DMS53 (cell line): ENCODE measurements at places on chromosomes 13 and 19.

DNA sequence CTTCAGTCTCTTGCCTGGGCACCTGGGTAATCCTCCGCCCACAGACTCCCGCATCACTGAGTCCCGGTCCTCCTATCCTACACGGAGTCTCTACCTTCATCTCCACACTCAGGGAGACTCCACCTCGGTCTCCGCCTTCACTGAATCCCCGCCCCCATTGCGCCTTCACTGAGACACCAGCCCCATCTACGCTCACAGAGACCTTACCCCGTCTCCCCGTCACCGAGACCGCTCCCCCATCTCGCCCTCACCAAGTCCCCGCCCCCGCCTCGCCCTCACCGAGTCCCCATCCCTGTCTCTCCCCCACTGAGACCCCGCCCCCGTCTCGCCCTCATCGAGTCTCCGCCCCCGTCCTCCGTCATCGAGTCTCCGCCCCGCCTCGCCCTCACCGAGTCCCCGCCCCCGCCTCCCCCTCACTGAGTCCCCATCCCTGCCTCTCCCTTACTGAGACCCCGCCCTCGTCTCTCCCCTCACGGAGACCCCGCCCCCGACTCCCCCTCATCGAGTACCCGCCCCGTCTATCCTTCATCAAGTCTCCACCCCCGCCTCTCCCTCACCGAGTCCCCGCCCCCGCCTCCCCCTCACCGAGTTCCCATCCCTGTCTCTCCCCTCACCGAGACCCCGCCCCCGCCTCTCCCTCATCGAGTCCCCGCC is 23.1 kb upstream of the ZNF846 start:
- DNase-seq, result peak; percentile 95

DNA sequence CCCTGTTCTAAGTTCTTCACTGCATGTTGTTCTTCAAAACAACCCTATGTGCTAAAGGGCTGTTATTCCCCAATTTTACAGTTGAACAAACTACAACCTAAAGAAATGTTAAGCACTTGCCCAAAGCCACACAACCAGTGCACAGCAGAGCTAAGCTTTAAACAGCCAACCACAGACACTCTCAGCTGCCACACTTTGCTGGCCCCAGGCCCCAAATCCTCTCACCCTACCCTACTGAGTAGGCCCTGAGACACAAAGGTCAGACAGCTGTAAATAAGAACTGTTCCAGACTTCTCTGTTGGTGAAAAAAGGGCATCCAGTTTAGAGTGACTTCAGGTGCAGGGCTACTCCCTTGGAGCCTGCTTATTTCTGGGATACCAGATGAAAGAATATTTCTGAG is 30.0 kb downstream of the GRIK5 start:
- no peak for DNase-seq

DNA sequence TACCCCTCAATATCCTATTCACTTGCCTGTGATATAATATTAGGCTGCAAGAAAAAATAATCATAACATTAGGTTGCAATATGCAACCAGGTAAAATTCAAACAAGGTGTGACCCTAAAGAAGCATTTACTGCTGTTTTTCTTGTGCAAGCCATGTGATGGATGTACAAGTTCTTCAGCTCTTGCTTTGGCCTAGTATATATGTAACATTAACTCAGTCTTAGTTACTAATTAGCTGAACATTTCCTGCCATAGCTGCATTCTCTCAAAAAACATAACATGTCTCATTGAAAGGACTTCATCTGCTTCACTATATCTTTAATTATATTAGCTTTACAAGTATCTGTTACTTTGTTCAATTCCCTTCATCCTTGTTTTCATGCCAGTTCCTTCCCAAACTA is 406.8 kb upstream of the HTR2A start:
- DNase-seq, result no peak

DNA sequence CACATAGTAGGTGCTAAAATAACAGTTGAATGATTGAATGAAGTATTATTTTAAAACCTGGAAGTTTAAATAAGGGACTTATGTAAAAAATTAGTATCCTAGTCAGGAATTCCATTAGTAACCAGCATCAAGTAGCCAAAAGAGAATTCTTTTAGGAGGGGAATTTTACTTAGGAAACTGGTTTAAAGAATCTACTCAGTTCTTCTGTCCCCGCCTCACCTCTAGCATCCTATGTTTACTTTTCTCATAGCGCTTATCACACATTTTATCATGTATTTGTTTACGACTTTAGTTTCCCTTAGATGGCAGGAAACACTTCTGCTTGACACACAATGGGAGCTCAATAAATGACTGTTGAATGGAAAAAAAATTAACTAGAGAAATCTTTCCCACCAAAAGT is 229.0 kb downstream of the KLF5 start:
- DNase-seq, result no peak

GRCh38 chr13:19927117-19927748 is 31.3 kb upstream of the ZMYM2 start:
- peak; percentile 68 for DNase-seq

DNA sequence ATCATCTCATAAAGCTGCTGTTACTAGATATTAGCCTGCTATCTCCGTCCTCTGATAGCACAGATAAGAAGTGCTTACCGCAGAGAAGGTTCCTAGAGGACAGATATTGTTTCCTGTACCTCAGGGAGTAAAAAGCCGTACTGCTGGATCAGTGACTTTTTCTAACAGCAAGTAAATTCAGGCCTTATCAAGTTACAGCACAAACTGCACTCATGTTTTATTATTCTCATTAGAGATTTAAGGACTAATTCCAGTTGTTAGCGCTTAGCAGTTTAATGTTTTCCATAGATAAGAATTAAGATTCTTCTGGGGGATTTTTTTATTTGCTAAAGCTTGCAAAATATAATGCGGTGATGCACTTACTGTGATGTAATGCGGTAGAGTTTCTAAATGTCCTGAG is 119.0 kb upstream of the OBI1 start:
- DNase-seq, result no peak

GRCh38 chr13:34030782-34031181 is 212.8 kb downstream of the RFC3 start:
- DNase-seq, result no peak

DNA sequence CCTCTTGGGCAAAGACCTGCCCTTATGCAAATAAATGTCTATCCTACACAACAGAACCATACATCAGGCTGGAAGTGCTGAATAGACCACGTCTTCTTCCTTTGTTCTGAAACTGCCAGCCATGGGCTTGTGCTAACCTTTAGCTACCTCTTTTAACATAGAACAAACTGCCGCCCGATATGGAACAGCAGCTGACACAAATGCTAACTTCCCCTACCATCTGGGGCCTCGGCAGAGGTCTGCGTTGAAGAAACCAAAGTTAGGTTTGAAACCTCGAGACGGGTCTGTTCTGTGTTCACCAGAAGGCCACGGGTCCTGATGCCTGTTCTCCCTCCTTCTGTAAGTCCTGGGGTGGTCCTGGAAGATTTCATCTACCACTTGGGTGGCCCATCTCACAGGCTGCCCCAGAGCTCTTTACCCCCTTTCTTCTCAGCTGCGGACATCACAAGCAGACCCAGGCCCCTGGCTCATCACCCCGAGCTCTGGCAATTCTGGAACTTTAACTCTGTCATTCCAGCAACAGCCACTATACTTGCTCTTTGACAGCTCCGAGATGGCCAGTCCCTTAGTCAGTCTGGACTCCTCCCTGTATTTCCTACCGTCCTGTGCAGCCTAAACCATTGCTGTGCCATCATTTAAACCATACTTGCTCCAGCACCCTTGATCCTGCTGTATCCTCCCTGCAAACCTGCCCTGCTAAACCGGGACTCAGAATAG is 146.7 kb downstream of the USP12 start:
- no peak for DNase-seq

- DNase-seq, result peak; percentile 85
These were observed 3.8 kb downstream of the PDE4A start for GRCh38 chr19:10424011-10424637.

- DNase-seq, result no peak
These were observed 50.3 kb downstream of the RAP2A start for GRCh38 chr13:97484301-97484700.

GRCh38 chr13:33369073-33369472 is 83.5 kb upstream of the STARD13 start:
- no peak for DNase-seq

DNA sequence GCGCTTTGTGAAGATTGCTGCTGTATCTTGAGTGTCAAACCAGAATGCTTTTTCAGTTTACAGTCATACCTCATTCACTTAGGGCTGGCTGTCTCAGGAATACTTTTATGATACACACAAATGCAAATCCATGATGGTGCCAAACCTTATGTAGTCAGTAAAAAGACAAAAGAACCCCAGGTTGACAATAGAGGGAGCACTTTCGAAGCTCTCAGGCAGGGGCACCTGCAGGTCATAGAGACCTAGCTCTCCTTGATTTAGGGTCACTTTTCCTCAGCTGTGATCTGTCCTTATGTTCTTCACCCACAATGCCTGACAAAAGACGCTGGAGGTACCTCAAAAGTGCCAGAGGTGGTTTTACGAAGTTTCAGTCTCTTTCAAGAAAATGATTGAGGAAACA is 172.2 kb downstream of the DNAJC15 start:
- DNase-seq, result peak; percentile 2

GRCh38 chr13:106212386-106213010 is 323.0 kb downstream of the EFNB2 start:
- DNase-seq, result no peak

GRCh38 chr19:17076543-17076991 is 990 bp downstream of the MYO9B start:
- no peak for DNase-seq

GRCh38 chr13:112324116-112324515 is 52.0 kb upstream of the SPACA7 start:
- DNase-seq, result no peak

- DNase-seq, result no peak
These were observed 1690.0 kb downstream of the PCDH9 start for GRCh38 chr13:65540175-65540574.

DNA sequence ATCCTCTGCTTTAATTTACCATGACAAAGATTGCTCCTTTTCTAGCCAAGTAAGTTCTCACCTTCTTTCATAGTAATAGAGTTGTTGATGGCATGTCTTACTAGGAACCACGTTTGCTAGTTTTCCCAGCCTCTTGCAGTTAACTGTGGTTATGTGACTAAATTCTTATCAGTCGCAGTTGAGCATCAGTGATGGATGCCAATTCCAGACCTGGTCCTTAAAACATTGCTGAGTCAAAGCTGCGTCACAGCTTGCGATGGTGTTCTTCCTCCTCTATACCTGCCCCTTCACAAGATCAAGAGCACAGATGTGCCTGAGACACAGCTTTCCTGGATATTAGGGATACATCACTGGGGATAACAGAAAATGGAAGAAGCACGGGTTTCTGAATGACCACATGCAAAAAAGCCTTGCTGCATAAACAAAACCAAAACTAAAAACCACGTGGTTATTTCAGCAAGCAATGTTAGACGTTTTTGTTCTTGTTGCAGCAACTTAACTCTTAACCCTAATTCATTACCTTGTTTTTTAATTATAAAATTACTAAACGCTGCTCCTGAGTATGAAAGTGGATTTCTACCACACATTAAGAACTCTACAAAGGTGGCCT is 97.6 kb upstream of the DACH1 start:
- no peak for DNase-seq

DNA sequence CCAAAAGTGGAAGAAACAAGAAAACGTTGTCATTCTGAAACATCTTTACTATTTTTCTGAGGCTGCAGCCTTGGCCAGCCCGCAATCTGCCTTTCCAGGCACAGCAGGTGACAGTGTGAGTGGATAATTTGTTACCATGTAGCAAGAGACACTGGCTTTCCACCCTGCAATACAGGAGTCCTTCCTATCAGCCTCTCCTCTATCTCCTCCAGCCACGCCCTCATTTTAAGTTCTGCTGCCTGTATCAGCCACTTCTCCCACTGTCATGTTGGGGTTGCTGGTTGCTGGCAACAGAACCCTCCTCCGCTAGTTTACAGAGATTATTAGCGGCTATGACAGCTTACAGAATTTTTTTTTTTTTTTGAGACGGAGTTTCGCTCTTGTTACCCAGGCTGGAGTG is 7.7 kb upstream of the LGALS7 start:
- no peak for DNase-seq

- no peak for DNase-seq
These were observed 989.9 kb downstream of the OLFM4 start for GRCh38 chr13:54018485-54018884.

DNA sequence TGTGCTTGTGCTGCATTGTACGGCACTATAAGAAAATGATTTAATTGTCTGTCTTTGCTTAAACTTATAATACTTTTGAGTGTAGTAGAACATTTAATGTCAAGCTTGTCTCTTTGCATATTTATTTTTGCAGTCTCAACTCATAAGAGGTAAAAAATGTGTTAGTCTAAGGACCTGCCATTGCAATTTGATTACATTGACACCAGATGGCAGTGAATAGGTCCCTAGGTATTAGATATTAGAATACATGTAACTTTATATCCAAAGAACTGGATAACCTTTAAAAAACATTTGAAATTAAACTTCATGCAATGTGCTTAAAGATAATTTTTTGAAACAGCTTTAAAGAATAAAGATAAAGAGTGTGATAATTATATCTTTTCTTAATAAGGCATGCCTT is 1421.3 kb downstream of the OLFM4 start:
- DNase-seq, result peak; percentile 50

DNA sequence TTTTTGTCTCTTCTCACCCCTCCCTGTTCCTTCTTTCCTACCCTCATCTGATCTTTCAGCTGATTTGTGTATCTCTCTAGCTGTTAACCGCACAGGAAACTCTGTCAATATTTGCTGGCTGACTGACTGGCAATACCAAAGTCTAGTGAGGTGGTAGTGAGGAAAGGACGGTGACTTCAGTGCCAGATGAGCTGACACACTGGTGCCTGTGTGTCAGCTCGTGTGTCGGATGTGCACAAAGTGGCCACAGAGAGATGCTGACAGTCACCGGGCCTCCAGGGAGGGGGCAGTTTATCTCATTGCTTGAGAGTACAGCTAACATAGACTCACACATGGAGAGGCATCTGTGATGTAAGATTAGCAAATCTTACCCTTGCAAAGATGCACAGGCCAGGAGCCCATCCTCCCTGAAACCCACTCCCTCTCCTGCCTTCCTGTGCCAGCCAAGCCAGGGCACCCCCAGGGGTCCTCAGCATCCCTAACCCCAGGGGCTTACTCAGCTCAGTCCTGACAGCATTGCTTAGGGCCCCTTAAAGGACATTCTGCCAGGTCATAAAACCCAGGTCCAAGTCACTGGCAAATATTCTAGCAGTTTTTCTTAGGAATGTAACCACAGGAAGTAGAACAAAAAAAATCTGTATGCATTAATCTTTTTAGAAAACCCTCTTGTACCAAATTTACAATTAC is 80.2 kb downstream of the SHISA2 start:
- DNase-seq, result peak; percentile 70
